ENCODE measurements at places on chromosomes 1 and 21.

DNA sequence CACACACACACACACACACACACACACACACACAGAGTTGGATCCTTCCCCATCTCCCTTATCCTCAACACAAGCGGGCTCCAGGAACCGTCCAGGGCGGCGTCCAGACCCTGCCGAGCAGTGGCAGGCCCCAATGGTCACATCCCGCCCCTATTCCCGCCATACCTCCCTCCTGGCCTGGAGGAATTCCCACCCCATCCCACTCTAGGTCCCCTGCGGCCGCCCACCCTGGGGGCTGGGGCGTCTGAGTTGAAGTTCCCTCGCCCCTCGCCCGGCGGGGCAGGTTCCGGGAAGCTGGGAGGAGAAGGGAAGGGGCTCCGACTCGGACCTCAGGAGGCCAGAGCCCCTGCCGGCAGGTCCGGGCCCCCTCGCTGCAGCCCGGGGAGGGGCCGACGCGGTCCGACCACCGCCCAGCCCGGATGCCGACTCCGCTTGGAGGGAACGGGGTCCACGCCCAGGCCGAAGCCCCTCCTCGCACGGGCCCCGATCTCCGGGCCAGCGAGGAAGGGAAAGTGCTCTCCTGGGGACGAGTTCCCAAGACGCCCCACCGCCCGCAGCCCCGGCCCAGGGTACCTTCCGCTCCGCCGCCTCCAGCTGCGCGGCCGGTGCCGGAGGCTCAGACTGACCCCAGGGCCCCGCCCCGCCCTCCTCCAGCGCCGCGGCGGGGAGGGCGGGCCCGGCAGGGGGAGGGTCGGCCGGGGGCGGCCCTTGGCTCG lies at the start of gene RHOC:
RHOC (minus strand) TSS at position 623 of the 716 bp plus-strand sequence. CDS start 3,328 bp downstream, outside the sequence.
- no peak for DNase-seq

- DNase-seq = no peak
These were observed 42.1 kb upstream of the LAX1 start for GRCh38 chr1:203722909-203723308.

DNA sequence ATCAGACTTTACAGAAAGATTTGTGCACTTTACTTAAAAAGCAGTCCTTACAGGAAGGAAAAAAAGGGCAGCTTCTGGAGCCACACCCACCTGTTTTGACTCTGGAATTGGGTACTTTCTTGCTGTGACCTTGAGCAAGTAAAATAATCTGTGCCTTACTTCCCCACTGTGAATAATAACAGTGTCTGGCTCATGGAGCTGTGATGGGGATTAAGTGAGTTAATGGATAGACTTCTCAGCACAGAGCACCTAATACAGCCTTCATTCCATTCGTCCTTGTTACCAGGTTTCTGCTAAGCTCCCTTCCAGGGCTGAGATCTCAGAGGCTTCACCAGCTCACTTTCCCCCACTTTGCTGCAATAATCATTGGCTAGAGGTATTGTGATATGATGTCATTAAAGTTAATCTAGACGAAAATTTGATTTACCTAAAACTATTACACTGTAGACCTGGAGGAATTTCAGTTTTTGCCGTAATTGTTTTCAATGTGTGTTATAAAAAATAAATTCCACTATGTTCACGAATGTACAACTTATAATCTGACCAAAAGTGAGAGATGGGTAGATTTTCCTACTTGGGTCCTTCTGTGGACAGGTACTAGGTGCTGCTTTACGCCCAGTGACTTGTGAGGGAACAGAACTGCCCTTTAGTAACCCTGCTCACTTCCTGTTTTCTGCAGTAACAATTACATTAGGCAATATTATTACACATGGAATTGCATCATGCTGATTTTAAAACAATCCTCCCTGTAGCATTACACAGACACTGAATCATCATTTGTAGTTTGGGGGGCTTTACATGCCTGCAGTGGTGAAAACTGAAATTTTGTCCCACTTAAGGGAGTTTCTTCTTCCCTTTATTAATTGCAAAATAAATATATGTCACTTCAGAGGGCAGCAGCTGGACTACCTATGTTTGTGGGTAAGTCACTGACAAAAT lies 19.7 kb upstream of the ABCG1 start:
- DNase-seq = peak; percentile 41

DNA sequence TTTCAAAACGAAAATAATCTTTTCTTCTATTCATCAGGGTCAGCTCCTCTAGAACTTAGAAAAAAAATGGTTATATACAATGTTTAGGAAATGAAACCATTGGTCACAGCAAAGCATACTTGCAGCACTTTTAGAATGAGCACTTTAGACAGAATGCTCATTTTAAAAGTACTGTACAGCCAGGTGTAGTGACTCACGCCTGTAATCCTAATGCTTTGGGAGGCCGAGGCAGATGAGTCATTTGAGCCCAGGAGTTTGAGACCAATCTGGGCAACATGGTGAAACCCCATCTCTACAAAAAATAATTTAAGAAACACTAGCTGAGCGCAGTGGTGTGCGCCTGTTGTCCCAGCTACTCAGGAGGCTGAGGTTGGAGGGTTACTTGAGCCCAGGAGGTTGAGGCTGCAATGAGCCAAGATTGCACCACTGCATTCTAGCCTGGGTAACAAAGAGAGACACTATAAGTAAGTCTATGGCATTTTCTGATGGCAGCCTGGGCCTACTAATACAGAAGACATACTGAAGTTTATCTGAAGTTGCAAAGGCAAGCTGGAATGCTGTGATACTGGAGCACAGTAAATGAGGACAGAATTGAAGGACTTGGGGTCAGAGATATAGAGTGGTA lies 48.9 kb upstream of the ZNF326 start:
- no peak for DNase-seq
